ENCODE measurements at places on chromosomes 5 and 9.

DNA sequence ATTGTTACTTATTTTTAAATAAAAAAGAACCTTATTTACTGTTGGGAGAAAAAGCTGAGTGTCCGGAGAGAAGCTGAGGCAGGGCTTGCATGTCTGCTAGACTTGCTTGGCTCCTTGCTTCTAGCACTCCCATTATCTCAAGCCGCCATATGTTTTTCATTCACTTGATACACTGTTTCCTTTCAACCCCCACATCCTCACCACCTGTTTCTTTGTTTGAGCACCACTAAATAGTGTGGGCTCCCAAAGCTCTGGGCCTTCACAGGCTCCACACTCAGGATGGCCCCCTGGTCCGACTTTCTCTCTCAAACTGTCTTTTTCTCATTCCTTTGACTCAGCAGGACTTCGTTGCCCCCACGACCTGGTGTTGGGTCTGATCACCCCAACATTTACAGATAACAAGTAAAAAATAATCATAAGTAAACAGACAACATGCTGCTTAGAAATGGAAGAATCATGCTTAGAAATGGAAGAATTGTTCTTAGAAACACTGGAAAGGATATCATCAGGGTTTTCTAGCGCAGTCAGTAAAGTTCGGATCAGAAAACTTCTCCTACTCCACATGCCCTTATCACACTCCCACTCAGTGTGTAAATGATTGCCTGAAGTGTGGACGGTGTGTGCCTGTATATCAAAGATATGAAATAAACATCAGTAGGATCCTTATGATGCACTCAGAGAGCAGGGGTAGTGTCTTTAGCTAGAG lies 58.5 kb downstream of the APTX start:
- DNase-seq: peak; percentile 74

DNA sequence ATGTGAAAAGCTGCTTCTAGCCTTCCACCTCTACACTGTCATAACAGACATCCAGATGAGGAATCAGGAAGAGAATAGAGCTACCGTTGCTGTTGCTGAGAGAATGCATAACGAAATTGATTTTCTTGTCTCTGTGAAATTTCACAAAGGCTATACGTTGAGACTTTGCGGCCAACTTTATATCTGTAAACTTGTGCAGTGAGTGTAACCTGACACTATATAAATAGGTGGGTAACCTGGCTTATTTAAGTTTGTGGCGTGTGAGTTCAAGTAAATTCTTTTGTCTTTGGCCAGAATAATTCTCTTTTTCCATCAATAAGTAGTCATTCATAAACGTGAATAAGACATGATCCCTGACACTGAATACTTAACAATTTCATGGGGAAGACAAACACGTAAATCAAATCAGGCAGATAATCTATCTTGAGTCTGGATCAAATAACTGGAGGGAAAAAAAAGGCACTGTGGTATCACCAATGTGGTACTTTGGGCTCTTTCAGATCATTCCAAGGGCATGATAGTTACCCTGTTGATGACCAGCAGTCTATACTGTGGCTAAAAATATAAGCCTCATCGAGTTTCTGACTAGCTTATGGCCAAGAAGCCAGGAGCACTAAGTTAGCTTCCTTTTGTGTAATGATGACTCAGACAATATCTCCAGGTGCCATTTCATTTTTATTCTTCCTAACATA lies 98.2 kb upstream of the RASA1 start:
- DNase-seq: no peak

DNA sequence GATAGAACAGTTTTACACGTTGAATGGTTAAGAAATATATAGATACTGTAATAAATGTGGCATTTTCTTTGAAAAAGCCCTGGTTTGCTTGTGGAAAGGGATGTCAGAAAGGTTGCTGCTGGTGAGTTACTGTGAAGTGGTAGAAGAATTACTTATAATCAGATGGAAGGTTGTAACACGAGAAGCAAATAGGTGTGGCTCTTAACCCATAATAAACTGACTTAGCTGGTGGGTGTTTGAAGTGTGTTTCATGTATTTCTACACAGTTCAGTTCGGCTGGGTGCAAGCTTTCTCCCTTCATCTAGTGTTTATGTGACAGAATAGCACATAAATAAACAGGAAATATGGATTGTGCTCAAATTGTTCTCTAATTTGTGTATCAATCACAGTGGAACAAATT lies 5.5 kb downstream of the CNOT6 start:
- DNase-seq: no peak

- no peak for DNase-seq
Measured at GRCh38 chr5:108380531-108381349, 1.2 kb downstream of the FBXL17 start.

DNA sequence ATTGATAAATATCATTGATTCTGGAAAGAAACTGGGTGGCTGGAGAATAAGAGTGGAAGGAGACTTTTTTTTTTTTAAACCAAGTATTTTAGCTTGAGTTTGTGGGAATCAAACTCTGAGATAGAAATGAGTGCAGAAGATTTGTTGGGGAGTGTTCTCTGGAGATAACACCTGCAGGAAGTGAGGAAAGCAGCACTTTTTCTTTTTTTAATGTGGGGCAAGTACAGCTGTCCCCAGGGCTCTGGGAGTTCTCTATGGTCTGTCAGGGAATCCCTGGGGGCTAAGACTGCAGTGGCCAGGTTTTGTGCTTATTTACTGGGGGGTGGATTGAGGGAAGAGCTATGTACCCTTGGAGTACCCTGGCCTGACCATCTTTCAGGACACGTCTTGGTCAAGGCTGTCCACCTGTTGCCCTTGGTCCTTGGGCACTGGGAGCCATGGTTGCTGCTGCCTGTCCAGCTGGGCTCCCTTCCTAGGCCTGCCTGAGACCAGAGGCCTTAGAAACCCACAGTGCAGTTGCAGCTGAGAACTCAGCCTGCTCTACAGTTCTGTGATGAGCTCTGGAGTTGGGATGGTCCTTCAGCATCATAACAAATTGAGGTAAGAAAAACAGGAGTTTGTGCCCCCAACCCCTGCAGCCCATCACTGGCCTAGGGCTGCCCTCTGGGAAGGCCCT lies 85.8 kb downstream of the PHAX start:
- DNase-seq: no peak

DNA sequence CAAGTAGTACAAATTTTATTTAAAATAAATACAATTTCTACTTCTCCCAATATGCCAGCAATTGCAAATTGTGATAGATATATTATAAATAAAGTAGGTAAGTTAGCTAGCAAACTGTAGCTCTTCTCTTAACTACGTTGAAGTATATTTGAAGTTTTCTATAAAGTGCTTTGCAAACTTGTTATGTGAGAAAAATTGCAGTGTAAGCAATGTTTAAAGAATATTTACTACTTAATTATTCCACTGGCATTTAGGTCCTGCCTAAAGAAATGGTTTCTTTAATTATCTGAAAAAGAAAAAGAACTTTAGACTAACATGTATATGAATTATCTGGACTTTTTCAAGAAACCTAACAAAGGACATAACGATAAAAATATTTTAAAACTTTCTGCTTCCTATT lies 1350.0 kb upstream of the CDH9 start:
- DNase-seq: no peak

DNA sequence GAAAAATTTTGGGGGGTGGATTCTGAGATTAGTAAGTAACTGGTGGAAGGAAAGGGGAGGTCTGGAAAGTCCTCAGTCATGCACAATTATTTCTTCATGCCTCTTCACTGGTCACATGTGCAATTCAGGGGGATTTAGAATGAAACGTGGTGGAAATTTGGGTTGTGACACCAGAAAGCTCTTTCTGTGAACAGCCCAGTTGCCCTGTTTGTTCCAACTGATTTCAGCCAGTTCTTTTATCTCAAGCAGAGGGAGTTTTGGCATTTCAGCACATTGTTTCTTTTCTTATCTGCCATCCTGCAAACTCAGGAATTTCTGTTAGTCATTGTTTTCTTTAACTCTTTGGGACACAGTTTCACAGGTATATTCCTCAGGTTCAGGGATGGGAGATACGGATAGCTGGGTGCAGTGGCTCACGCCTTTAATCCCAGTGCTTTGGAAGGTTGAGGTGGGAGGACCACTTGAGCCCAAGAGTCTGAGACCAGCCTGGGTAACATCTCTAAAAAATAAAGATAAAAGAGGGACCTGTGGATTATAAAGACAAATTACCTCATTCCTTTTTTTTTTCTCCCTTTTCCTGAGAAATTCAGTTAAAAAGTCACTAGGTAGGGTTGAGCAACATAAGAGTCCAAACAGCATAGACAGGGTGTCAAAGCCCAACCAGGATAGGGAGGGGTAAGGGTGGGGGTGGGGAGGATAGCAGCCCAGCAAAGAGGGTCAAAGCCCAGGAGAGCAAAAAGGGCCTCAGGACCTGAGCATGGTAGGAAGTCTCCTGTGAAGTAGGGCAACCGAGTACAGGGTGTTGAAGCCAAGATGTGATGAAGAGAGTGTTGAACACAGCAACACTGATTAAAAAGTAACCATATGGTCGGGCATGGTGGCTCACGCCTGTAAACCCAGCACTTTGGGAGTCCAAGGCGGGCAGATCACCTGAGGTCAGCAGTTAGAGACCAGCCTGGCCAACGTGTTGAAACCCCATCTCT lies 5.4 kb upstream of the B4GALT1 start:
- no peak for DNase-seq
